ENCODE measurements at places on chromosomes 5 and 9.

DNA sequence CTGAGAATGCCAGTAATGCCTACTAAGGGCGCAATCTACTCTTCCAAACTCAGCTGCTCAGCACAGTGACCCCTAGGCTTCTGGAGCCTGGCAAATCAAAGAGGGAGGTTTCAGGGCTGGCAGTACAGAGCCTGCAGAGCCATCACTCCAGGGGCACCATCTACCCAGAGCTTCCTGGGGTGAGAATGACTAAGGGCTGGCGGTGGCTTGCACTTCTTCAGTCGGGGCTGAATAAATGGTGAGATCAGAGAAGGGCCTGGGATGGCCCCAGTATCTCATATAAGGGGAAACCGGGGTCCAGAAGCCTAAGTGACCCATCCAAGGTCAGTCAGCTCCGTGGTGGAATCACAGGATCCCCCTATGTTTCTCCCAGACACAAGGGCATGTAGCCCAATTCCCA, 5.3 kb downstream of the SH3PXD2B start:
- no peak for DNase-seq

- DNase-seq: no peak
Measured at GRCh38 chr5:170480260-170480659, 23.6 kb upstream of the KCNIP1 start.

GRCh38 chr9:77210116-77210515, 32.8 kb downstream of the VPS13A start:
- DNase-seq: peak; percentile 92

- DNase-seq: peak; percentile 81
Measured at GRCh38 chr5:39224196-39224761, 4.9 kb upstream of the FYB1 start.

GRCh38 chr9:95822583-95823431, 52.7 kb upstream of the ERCC6L2 start:
- DNase-seq: no peak

Data from mesendoderm (in vitro differentiated cells).